ENCODE measurements at places on chromosomes 3 and 15.

DNA sequence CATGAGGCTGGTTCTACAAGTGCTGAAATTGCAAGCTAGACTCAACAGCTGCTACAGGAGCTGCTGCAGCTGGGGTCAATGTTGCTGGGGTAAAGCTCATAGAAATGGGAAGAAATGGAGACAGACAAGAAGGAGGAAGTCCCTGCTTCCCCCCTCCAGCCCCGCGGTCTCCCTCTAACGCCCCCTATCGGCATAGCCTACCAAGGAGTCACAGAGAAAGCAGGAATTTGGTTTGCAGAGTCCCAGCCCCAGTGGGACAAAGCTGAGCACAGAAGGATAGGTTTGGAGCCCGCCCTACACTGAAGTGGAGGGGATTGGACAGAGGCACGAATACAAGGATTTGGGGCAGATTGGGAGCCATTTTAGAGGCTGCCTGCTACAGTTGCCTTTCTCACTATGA, 176.9 kb upstream of the ANKRD28 start:
- no peak for DNase-seq

- DNase-seq = no peak
These were observed 397 bp downstream of the PLXND1 start for GRCh38 chr3:129605922-129606635.

DNA sequence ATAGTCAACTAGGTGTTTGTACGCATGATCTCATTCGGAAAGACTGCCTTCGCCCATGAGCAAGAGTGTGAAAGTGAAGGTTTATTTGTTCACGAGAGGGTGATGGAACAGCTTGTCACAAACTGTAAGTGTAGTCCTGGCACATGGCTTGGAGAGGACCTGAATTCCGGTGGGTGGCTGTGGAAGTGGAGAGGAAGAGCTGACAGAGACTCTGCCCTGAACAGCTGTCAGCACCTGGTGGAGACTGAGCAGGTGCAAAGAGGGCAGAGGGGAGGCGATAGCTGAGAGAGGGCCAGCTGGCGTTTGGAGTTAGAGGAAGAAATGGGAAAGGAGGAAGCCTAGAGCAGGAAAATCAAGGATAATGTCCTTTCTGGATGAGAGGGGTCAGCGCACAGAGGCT, 155.7 kb downstream of the EEFSEC start:
- no peak for DNase-seq

DNA sequence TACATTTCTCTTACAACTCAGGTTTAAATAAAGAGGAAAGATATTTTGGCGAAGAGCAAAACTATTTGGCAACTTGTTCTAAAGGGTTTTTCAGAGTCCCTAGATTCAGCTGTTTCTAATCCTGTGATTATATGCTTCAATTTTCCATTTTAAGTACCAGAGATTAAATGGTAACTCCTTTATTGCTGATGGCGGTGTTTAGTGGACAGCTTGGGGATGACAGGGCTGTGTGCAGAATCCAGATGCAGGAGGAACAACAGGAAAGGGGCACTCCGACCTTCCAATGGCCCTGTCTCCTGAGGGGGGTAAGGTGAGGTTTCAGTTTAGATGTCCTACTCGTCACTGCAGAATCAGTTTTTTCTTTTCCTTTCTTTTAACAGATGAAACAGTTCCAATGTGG, 405.0 kb downstream of the PDCD6IP start:
- DNase-seq = no peak

DNA sequence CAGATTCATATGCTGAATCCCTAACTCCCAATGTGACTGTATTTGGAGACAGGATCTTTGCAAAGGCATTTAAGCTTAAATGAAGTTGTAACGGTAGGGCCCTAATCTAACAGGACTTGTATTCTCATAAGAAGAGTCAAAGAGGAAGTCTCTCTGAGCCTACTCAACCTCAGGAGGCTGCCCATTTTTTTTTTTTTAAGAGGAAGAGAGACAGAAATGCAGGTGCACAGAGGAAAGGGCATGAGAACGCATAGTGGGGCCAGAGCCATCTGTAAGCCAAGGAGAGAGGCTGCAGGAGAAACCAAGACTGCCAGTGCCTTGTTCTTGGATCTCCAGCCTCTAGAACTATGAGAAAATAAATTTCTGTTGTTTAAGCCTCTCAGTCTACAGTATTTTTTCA, 28.4 kb downstream of the ZNF860 start:
- no peak for DNase-seq

GRCh38 chr15:88849376-88850072, 45.8 kb downstream of the HAPLN3 start:
- DNase-seq = no peak

GRCh38 chr15:88580532-88580931, 34.1 kb upstream of the DET1 start:
- DNase-seq = no peak

DNA sequence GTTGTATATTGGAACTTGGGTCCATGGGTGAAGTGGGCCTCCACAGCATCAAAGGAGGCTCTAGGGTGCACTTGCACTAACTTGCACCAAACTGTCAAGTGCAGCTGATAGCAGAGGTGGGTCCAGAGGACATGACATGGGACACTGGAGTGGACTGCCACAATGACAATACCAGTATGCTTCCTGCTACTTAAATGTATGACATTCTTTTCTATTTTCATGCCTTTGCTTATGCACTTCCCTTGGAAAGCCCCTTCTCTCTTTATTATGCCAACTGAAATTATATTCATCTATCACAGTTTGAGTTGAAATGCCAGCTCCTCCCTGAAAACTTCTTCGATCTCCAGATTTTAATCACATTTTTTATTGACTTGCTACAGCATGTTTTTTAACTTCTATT, 101.8 kb downstream of the CFAP20DC start:
- DNase-seq = no peak

- no peak for DNase-seq
These were observed 90.6 kb upstream of the GADL1 start for GRCh38 chr3:30984855-30985749.

DNA sequence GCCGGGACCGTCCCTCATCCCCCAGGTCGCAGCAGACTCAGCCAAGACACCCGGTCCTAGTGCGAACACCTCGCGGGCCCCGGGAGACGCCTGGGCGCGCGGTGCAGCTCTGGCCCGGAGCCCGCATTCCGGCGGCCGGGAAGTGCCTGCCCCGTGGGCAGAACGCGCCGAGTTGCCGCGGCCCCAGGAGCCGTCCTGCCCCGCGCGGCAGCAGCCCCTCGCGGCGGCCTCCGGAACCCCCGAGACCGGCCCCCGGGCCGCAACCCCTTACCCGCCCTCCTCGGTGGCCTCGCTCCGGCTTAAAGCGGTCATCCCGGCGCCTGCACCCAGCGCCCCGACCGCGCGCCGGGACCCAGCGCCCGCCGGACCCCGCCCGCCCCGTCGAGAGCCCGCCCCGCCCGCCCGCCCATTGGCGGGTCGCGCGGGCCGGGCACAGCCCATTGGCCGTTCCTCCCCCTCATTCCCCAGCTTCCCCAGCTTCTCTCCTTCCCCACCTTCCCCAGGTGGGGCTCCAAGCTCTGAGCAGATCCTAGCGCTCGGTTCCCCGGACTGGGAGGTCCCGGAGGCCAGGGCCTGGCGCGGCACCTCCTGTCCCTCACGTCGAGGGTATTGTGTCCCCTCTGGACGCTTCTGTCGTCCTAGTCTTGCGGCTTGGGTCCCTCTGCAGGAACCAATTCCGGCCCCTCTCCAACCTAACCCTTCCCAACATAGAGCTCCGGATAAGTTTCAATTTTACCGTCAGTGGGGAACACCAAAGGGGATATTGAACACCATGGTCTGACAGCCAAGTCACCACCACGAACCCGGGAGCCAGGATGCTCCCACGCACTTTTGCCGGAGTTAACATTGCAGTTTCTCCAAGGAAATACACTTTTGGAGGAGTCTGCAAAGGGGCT, at the start of gene GRAMD2A:
Gene GRAMD2A (minus strand): TSS at position 328 of the 896 bp plus-strand sequence.
- DNase-seq = peak; percentile 83

DNA sequence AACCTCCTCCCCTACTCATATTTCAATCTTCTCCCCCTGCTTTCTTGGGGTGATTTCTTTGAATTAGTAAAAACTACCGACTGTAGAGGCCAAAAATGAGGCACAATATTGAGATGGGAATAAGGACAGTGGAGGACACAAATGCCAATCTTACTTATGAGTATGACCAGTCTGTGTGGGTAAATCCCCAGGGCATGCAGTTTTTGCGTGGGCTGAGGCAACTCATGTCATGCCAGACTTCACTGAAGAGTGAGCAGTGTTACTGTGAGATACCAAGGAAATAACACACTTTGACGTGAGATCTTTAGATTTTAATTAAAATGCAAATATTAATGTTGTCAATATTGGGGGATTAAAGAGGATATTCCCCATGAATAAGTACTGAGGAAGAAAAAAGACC, 254.3 kb upstream of the ICE2 start:
- DNase-seq = no peak

GRCh38 chr15:77415450-77416147, 4.3 kb downstream of the PEAK1 start:
- no peak for DNase-seq

Data from GM10248 (cell line).